K562 (cell line): ENCODE measurements at places on chromosomes 7 and 10.

DNA sequence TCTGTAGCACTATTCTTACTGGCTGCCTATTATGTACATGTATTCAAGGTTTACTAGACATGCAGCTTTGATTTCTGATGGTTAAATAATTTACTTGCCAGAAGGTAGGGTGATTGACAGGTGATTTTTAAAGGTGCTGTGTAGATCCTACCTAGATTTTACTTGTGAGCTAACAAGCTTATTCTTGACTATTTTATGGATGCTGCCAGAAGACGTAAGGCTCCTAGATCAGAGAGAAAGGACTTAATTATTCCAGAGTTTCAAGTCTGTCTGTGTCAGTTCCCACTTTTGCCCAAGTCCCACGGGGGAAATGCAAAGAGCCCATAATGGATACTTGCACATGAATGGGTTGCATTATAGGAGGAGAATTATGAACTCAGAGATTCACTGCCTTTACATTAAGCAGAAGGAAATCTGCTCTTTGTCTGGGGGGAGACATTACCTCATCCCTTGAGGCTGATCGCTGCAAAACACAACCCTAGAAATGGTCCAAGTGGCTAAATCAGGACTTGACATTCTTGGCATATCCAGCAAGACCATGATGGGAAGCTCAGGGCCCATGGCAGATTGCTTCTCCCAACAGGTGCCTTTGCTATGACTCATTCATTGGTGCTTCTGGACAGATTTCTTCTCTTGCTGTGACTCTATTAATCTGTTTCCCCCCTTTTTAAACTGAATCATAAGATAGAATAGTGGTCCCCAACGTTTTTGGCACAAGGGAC is 32.1 kb downstream of the GPR158 start:
- DNase-seq: no peak

DNA sequence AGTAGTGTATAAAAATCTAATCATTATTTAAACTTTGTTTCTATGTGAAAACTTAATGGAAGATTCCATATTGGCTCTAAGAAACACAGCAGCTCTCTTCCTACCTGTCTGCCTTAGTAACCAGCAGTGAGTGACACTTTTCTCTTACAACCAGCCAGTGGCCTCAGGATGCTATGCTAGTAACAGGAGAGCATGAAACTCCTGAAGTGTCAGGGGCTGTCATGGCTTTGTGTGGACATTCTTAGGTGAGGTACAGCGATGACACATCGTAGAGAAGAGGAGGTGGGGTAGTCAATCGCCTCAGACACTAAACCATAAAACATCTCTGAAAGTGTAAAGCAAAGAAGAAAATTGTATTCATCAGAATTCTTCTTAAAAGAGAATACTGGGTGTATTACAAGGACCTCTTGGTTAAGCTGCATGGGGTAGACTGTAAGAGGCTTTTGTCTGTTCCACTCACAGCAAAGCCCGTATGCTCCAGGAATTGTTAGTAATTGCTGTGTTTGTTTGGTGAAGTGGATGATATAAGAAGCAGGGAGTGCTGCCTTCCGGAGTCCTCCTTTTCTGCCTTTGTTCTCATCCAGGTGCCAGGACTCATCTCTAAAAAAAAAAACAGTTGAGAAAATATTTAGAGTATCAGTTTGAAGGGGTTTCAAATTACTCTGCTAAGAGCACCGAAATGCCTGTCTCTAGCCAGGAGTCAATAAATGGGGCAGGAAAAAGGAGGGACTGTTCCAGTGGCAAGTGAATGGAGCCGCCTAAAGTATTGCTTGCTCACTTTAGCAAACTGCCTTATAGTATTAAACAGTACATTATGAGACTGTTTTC is 518.8 kb downstream of the CNTNAP2 start:
- no peak for DNase-seq

- DNase-seq: no peak
These were observed 53.6 kb upstream of the NRF1 start for GRCh38 chr7:129557686-129558481.

- DNase-seq: peak; percentile 59
These were observed 24.8 kb downstream of the INPP5F start for GRCh38 chr10:119750391-119751230.

DNA sequence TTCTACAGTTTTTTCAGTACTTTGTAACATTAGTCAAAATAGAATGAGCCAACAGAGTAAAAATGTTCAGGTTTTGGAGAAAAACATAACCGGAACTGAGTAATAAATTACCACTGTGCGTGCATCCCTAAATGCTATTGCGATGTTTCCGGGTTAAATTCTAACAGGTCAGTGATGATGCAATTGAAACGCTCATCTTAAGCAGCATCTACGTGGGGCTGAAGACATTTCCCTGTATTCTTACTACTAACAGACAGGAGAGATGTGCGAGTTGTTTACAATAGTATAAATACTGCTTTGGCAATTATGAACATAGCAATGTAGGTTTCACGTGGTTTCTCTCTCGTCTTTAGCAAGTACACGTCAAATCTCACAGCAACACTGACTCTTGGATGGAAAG is 149.4 kb downstream of the USP6NL start:
- DNase-seq: no peak

DNA sequence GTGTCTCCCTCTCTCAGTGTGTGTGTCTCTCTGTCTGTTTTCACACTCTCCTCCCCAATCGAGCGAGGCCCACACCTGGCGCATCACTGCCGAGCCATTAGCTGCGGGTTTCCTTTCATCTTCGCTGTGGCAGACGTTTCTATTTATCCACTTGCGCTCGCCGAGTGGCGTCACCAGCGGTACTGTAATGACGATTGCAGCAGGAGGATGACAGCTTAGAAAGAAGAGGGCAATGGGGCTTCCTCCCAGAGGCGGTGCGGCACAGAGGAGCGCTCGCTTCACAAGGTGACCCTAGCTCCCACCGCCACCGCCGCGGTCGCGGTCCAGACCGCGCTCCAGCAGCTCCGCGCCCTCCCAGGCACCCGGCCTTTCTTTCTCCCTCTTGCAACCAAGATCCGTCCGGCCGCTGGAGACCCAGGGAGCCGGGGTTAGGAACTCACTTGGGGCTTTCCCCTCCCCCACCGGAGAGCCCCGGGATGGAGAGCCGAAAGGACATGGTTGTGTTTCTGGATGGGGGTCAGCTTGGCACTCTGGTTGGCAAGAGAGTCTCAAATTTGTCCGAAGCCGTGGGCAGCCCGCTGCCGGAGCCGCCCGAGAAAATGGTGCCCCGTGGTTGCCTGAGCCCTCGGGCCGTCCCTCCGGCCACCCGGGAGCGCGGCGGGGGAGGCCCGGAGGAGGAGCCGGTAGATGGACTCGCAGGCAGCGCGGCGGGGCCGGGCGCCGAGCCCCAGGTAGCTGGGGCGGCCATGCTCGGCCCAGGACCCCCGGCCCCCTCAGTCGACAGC is at the start of gene EVX1:
Gene EVX1 (plus strand): TSS at position 248 of the 785 bp plus-strand sequence. CDS start 229 bp downstream, at position 477.
- DNase-seq: no peak

GRCh38 chr10:51106311-51106945 is 32.1 kb downstream of the PRKG1 start:
- DNase-seq: no peak

DNA sequence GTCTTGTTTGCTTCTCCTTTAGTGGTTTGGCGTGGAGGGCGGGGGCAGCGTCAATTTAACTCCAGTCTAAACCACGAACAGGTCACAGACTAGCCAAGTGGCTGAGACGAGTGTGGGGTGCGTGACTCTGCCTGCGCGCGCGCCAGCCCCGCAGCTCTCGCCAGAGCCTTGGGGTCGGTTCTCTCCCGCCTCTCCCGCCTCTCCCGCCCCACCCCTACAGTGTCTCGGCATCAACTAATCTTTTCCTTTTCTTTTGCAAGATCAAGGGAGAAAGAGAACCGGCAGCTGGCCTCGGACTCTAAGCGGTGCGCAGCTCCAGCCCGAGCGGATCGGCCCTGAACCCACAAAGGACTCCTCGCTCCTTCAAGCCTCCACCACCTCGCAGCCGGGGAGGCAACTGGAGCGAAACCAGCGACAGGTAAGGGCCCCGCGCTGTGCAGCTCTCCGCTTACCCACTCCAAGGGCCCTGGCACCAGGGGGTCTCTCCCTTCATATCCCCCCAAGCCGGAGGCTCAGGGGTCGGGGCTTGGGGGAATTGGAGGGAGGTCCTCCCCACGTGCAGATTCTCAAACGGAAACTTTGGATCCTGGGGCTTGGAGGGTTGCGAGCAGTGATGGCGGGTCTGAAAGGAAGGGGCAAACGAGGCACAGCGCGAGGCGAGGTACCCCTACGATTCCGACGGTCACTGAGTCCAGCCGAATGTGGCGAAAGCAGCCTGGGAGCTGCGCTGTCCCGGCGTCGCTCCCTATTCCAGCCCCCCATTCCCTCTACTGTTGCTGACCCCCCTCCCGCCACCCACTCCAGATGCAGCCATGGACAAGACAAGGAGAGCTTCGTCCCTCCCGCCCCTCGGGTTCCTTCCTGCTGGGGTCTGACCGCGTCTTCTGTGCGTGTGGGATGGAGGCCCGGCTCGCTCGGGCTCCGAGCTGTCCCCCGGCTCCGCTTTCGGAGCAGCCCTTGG is 829 bp downstream of the CHRM2 start:
- no peak for DNase-seq

- no peak for DNase-seq
These were observed 144.3 kb upstream of the INHBA start for GRCh38 chr7:41847151-41847550.

DNA sequence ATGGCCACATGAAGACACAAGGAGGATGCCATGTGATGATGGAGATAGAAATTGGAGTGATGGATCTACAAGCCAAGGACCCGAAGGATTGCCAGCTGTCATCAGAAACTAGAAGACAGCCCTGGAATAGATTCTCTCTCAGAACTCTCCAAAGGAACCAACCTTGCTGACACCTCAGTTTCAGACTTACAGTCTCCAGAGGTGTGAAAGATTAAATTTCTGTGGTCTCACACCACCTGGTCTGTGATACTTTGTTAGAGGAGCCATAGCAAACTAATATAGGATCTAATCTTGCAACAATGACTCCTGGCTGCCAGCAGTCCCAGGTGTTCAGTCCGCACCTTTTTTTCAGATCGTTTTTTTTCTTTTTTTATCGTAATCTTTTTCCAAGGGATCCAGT is 647.3 kb upstream of the GHITM start:
- no peak for DNase-seq

- DNase-seq: no peak
These were observed 93.5 kb downstream of the KLF6 start for GRCh38 chr10:3691482-3691881.

DNA sequence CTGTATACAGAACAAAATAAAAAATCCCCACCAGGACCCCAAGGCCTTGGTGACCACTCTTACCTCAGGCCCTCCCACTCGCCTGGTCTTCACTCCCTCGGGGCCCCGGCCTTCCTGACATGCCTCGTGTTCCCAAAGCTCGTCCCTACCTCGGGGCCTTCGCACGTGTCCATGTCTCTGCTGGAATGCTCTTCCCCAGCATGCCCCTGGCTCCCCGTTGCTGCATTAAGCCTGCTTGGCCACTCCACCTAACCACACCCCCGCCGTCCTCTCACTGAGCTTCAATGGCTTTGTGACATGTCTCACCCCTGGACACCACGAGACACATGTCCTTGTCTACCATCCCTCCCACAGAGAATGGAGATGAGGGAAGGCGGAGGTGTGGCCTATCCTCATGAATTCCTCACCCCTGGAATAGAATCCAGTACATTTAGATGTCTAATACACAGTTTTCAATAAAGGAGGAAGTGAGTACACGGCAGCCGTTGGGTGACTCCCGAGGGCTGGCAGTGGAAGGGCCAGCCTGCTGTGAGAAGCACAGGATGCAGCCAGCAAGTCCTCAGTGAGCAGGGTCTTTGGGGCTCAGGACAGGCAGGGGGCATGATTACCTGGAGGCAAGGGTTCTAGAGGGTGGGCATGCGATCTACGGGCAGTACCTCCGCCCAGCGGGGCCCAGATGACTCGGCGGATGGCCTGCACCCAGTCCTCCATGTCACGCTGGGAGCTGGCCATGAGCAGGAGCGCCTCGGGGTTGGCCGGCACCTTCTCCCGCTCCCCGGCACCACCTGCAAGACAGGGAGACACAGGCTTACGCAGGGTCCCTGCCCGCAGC is 125.7 kb downstream of the ARHGAP22 start:
- no peak for DNase-seq

DNA sequence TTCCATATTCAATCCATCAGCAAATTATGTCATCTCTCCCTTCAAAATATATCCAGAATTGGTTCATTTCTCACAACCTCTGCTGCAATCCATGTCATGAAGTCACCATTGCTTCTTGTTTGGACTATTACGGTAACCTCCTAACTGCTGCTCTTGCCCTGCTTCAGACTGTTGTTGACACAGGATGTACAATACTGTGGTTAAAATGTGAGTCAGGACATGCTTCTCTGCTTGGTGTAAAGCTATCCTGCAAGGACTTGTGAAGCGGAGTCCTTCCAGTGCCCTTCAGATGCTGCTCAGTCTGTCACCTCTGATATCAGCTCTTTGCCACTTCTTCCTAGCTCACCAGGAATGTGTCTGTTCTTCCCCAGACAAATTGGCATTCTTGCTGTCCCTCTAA is 10.4 kb upstream of the NXPH1 start:
- no peak for DNase-seq

DNA sequence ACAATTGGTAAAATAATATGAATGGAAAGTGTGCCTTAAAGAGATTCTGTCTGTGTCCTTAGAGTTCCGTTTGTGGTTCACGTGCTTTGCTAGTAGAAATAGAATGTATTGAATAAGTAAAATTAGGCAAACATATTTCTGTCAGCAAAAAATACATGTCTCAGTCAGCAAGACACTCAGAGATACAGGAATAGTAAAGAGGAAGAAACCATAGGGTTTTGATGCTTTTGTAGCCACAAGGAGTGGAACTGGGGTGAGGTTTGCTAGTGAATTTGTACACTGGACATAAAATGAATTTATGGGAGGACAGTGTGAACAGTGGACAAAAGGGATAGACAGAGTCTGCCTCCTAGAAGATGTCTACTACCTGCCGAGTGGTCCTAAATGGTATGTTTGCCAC is 289.2 kb upstream of the NRP1 start:
- DNase-seq: no peak

- no peak for DNase-seq
These were observed 442 bp downstream of the CYP26C1 start for GRCh38 chr10:93060887-93061593.
